ENCODE measurements at places on chromosomes 1 and 21. TPM values are rescaled to one million over a fixed set of nuclear protein-coding genes. Genes with fewer than 3 reads are reported as not detected.

GRCh38 chr1:23836037-23836436 is 10.8 kb upstream of the HMGCL start:
- DNase-seq: no peak
- H3K27ac ChIP-seq: no peak overlapping the region
- no peaks in the 10 kb centered on the region for H3K36me3 ChIP-seq
- H3K4me1 ChIP-seq: peaks cover 5% of the 10 kb centered on the region

- H3K4me3 ChIP-seq: no peak overlapping the region
- H3K4me1 ChIP-seq: peaks cover 3% of the 10 kb centered on the region
- no peak for DNase-seq
- H3K27me3 ChIP-seq: no peaks in the 10 kb centered on the region
- H3K36me3 ChIP-seq: no peaks in the 10 kb centered on the region
- no peak overlapping the region for H3K27ac ChIP-seq
These were observed 24.7 kb downstream of the TNFRSF9 start for GRCh38 chr1:7915826-7916500.

DNA sequence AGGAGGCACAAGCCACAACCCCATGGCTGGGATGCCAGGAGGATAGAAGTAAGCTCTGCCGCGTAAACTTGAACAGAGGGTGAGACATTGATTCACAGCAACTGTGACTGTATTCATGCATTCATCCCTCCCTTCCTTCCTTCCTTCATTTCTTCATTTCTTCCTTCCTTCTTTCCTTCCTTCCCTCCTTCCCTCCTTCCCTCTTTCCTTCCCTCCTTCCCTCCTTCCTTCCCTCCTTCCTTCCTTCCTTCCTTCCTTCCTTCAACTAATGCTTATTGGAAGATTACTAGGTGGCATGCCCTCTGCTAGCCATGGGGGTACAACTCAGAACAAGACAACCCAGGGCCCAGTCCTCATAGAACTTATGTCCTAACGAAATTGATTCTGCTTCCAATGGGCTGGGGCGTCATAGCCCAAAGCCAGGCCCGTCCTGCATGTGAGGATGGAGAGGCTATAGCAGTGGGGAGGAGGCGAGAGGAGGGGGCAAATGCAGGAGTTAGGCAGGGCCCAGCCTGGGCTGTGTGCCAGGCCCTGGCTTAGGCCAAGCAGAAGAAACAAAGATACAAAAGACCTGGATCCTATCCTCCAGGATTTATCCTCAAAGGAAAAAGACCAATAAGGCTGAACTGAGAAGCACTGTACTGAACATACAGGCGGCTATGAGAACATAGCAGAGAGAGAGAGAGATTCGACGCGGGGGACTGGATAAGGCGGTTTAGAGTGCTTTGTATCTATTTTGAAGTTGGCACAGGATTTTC is 24.4 kb upstream of the PAXBP1 start:
- no peaks in the 10 kb centered on the region for H3K36me3 ChIP-seq
- no peak for DNase-seq
- H3K27me3 ChIP-seq: no peaks in the 10 kb centered on the region

CRABP2 gene
- total RNA-seq: 209 TPM

All from HCT116 (cell line).